ENCODE measurements at places on chromosomes 6 and 20. TPM values are rescaled to one million over a fixed set of nuclear protein-coding genes. Genes with fewer than 3 reads are reported as not detected.

The TSBP1 gene
- not detected for total RNA-seq

DNA sequence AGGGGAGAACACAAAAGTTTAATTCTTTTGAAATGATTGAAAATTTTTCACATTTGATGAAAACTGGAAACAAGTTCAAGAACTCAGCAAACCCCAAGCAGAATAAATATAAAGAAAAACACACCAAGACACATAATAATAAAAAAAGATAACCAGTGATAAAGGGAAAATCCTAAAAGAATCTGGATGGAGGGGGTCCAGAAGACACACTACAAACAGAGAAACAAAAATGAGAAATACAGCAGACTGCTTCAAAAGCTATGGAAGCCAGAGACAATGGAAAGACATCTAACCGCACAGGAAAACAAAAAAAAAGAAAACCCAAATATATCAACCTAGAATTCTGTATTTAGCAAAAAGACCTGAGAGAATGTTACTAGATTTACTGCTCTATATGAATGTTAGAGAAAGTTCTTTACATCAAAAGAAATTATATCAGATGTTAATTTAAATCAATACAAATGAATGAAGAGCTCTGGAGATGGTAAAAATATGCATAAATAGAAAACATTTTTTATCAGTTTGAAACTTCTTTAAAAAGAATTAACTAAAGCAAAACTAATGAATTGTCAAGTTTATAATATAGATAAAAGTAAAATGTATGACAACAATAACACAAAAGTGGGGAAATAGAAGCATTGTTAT lies 310.7 kb upstream of the PREP start:
- H3K27ac ChIP-seq: no peak overlapping the region
- no peak overlapping the region for H3K4me3 ChIP-seq
- H3K36me3 ChIP-seq: no peaks in the 10 kb centered on the region
- no peaks in the 10 kb centered on the region for H3K4me1 ChIP-seq
- DNase-seq: no peak
- H3K27me3 ChIP-seq: no peaks in the 10 kb centered on the region

The GCNT2 gene
- 18.6 TPM for total RNA-seq

GRCh38 chr20:13294522-13294921 lies 73.4 kb downstream of the ISM1 start:
- no peaks in the 10 kb centered on the region for H3K4me1 ChIP-seq
- no peak for DNase-seq
- H3K4me3 ChIP-seq: no peak overlapping the region
- H3K27me3 ChIP-seq: no peaks in the 10 kb centered on the region
- no peak overlapping the region for H3K27ac ChIP-seq

The FAM217A gene
- total RNA-seq: not detected
